ENCODE measurements at places on chromosomes 5 and 9. TPM values are rescaled to one million over a fixed set of nuclear protein-coding genes. Genes with fewer than 3 reads are reported as not detected.

Gene FAM221B
- total RNA-seq = not detected

Gene PCDHGA10
- total RNA-seq = not detected

Gene PSMD5
- 47.9 TPM for total RNA-seq

Gene KCNV2
- not detected for total RNA-seq

Gene NR2F1-AS1
- total RNA-seq = not detected

Gene NMUR2
- total RNA-seq = not detected

Gene IFNA21
- total RNA-seq = not detected

Gene ALDH1B1
- 16.3 TPM for total RNA-seq

Gene CARTPT
- total RNA-seq = not detected

Gene RXRA
- 4.2 TPM for total RNA-seq

Gene MAP1B
- total RNA-seq = not detected

Gene IL3
- total RNA-seq = not detected

- DNase-seq = no peak
- H3K36me3 ChIP-seq = no peaks in the 10 kb centered on the region
- peaks cover 6% of the 10 kb centered on the region for H3K27me3 ChIP-seq
These were observed 550 bp downstream of the IFNE start for GRCh38 chr9:21481470-21482056.

DNA sequence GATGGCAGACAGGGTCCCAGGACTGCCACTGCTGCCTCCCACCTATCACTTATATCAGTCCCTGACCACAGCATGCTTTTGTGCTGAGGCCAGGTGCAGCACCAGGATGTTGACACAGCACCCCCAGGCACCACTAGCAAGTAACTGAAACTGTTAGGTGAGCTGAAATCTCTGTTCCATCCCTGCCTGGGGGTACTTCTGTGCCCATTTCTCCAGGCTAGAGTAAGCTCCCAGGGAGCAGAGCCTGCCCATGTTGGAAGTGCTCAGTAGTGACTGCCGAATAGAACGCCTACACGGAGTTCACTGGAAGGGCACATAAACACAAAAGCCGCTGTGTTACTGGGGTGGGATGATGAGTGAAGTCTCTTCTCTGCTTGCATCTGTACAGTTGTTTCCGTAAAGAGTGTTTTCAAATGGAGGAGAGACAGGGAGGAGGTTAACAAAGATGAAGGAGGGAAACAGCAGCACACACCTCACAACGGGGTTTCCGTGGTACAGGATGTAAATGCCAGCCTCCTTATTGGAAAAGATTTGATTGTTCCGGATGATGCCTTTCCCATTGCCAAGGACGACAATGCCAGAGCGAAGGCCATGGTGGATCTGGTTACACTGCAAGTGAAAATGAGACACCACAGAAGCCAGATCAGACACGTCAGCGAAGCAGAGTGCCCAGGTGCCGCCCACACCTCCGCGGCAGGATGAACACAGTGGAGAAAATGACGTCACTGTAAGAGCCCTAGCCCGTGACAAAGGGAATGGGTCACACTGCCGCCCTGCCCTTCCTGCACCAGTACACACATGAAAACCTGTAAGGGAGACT, 43.1 kb downstream of the POLR1E start:
- H3K4me3 ChIP-seq = peak overlapping the region; percentile 24
- no peaks in the 10 kb centered on the region for H3K27me3 ChIP-seq
- peak overlapping the region; percentile 39 for H3K27ac ChIP-seq
- DNase-seq = peak; percentile 45

GRCh38 chr9:133552236-133552635, 17.7 kb downstream of the ADAMTSL2 start:
- no peak overlapping the region for H3K27ac ChIP-seq
- no peaks in the 10 kb centered on the region for H3K36me3 ChIP-seq
- H3K4me3 ChIP-seq = no peak overlapping the region
- DNase-seq = no peak
- H3K27me3 ChIP-seq = no peaks in the 10 kb centered on the region

- no peak overlapping the region for H3K4me3 ChIP-seq
- H3K4me1 ChIP-seq = no peaks in the 10 kb centered on the region
- H3K27me3 ChIP-seq = no peaks in the 10 kb centered on the region
- H3K36me3 ChIP-seq = no peaks in the 10 kb centered on the region
- DNase-seq = no peak
These were observed 183.3 kb downstream of the SEMA5A start for GRCh38 chr5:9362600-9362999.

GRCh38 chr5:151773951-151774350, 2.2 kb downstream of the G3BP1 start:
- H3K4me3 ChIP-seq = peak overlapping the region; percentile 87
- peak overlapping the region; percentile 57 for H3K27ac ChIP-seq
- H3K4me1 ChIP-seq = peaks cover 49% of the 10 kb centered on the region
- H3K27me3 ChIP-seq = no peaks in the 10 kb centered on the region
- peaks cover 52% of the 10 kb centered on the region for H3K36me3 ChIP-seq

- H3K4me3 ChIP-seq = no peak overlapping the region
- H3K27ac ChIP-seq = no peak overlapping the region
These were observed 44.1 kb upstream of the OLFM1 start for GRCh38 chr9:135043345-135043744.

- H3K4me1 ChIP-seq = no peaks in the 10 kb centered on the region
- no peak for DNase-seq
- no peak overlapping the region for H3K4me3 ChIP-seq
- H3K36me3 ChIP-seq = peaks cover 2% of the 10 kb centered on the region
- H3K27ac ChIP-seq = no peak overlapping the region
- peaks cover 15% of the 10 kb centered on the region for H3K27me3 ChIP-seq
These were observed 377 bp upstream of the PCDHAC2 start for GRCh38 chr5:140965905-140966292.

DNA sequence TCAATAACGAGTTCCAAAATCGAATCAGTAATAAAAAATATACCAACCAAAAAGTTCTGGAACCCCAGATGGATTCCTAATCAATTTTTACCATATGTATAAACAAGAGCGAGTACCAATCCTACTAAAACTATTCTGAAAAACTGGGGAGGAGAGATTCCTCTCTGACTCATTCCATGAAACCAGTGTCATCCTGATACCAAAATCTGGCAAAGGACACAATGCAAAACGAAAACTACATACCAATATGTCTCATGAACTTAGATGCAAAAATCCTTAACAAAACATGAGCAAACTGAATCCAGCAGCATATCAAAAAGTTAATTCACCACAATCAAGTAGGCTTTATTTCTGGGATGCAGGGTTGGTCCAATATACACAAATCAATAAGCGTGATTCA, 30.5 kb upstream of the MACIR start:
- H3K27me3 ChIP-seq = peaks cover 44% of the 10 kb centered on the region
- peaks cover 10% of the 10 kb centered on the region for H3K4me1 ChIP-seq
- H3K27ac ChIP-seq = no peak overlapping the region
- no peaks in the 10 kb centered on the region for H3K36me3 ChIP-seq
- no peak for DNase-seq

DNA sequence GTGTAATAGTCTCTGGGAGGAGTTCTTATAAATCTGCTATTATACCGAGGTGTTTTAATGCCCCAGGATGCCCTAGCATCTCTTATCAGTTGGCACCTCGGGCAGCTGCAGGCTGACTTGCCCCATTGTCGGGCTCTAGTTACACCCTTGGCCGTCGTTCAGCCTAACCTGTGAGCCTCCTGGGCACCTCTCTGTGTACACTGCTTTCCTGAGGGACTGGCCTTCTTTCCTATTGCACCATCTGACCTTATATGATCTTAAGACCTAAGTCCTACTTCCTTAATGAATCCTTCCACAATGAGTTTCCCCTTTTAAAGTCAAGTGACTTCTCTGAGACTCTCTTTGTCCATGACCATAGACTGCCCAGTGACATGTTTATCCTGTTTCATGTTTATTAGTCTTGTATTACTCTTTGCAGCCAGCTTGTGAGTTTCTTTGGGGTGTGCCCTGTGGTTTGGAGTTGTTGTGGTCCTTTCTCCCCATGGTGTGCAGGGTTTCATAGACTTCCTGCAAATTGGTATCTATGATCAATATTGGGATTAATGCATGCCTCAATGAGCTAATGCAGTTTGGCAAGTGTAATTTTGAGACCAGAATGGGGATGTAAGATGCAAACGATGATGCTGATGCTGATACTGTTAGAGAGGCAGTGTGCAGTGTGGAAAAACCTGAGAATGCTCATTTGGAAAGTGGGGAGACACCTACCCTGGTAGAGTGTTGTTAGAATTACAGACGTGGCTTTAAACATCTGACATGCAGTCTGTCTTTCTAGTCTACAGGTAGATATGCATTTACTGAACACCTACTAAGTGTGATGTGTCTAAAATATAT, 4.9 kb downstream of the DAPK1 start:
- no peaks in the 10 kb centered on the region for H3K36me3 ChIP-seq
- H3K4me1 ChIP-seq = peaks cover 5% of the 10 kb centered on the region
- peaks cover 25% of the 10 kb centered on the region for H3K27me3 ChIP-seq

GRCh38 chr5:127887282-127887681, 184.1 kb downstream of the CCDC192 start:
- no peak overlapping the region for H3K4me3 ChIP-seq
- H3K36me3 ChIP-seq = no peaks in the 10 kb centered on the region
- no peak overlapping the region for H3K27ac ChIP-seq

DNA sequence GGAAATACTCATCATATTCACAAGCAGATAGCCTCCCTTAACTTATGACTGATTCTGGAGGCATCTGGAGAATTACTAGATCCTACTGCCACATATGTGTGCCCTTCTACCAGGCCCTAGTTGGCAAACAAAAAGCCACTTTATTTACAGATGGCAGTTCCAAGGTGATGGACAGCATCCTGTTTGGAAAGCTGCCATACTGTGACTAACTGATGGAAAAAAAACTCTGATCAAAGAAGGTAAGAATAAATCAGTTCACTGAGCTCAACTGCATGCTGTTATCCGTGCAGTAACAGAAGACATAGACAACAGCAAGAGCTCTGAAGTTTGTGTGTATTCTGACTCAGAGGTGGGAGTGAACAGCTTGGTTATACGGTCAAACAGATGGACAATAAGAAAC, 279.8 kb upstream of the POU5F2 start:
- H3K27ac ChIP-seq = no peak overlapping the region
- no peak overlapping the region for H3K4me3 ChIP-seq
- DNase-seq = no peak
- H3K4me1 ChIP-seq = no peaks in the 10 kb centered on the region
- H3K27me3 ChIP-seq = no peaks in the 10 kb centered on the region

- H3K36me3 ChIP-seq = no peaks in the 10 kb centered on the region
- H3K4me3 ChIP-seq = no peak overlapping the region
- no peaks in the 10 kb centered on the region for H3K4me1 ChIP-seq
- DNase-seq = no peak
- no peak overlapping the region for H3K27ac ChIP-seq
These were observed 253.6 kb downstream of the TRIM32 start for GRCh38 chr9:116940614-116941215.

GRCh38 chr5:169251333-169252084, 49.4 kb downstream of the SLIT3 start:
- no peak overlapping the region for H3K27ac ChIP-seq
- no peak overlapping the region for H3K4me3 ChIP-seq
- DNase-seq = no peak
- no peaks in the 10 kb centered on the region for H3K4me1 ChIP-seq
- H3K36me3 ChIP-seq = no peaks in the 10 kb centered on the region
- no peaks in the 10 kb centered on the region for H3K27me3 ChIP-seq

DNA sequence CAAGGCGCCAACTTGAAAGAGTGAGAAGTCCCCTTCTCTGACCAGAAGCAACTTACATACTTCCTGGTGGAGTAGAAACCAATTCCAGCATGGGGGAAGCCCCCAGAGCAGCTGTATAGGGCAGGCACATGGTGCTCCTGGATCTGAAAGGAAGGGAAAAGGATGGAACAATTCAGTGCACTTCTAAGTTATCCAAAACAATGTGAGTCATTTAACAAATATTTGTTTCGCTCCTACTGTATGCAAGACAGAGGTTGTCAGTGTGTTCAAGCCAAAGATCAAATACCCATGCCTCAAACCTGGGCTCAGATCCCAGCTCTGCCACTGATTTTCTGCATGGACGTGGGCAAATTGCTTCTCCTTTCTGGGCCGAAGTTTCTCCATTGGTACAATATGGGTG, 67.1 kb downstream of the LHX2 start:
- no peaks in the 10 kb centered on the region for H3K4me1 ChIP-seq
- H3K27me3 ChIP-seq = peaks cover 13% of the 10 kb centered on the region
- H3K36me3 ChIP-seq = no peaks in the 10 kb centered on the region
- no peak for DNase-seq
- no peak overlapping the region for H3K4me3 ChIP-seq
